ENCODE measurements at places on chromosomes 6 and 20.
A peak's percentile ranks its signal among the peaks of the same experiment; 100 is the strongest.

GRCh38 chr6:24387818-24388217 lies 14.9 kb upstream of the MRS2 start:
- no peak for DNase-seq

DNA sequence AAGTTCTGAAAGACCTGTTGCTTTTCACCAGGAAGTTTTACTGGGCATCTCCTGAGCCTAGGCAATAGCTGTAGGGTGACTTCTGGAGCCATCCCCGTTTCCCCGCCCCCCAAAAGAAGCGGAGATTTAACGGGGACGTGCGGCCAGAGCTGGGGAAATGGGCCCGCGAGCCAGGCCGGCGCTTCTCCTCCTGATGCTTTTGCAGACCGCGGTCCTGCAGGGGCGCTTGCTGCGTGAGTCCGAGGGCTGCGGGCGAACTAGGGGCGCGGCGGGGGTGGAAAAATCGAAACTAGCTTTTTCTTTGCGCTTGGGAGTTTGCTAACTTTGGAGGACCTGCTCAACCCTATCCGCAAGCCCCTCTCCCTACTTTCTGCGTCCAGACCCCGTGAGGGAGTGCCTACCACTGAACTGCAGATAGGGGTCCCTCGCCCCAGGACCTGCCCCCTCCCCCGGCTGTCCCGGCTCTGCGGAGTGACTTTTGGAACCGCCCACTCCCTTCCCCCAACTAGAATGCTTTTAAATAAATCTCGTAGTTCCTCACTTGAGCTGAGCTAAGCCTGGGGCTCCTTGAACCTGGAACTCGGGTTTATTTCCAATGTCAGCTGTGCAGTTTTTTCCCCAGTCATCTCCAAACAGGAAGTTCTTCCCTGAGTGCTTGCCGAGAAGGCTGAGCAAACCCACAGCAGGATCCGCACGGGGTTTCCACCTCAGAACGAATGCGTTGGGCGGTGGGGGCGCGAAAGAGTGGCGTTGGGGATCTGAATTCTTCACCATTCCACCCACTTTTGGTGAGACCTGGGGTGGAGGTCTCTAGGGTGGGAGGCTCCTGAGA lies at the start of gene HFE:
Gene HFE, plus strand, starts transcription at position 146 of the 832 bp plus-strand sequence. Its CDS starts 12 bp downstream, at position 158.
- DNase-seq, result peak; percentile 47

DNA sequence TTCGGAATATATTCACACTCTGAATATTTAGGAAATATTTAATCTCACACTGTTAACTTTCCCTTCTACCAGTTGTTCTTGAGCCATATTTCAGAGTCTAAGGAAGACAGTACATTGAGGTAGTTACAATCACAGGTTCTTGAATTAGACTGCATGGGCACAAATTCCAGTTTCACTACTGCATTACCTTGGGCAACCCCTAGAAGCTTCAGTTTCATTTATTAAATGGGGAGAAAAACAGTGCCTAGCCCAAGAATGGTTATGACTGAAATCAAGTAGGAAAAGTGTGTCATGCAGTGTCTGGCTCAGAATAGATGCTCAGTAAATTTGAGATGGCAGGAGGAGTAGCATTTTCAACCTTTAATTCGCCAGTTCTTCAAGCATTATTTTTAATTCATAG lies 124.5 kb upstream of the SAMD5 start:
- no peak for DNase-seq

GRCh38 chr20:48828734-48829460 lies 1.1 kb upstream of the PREX1 start:
- DNase-seq, result no peak

Measured in head of caudate nucleus (tissue), 42 donors.